ENCODE measurements at places on chromosomes 11 and 22.

DNA sequence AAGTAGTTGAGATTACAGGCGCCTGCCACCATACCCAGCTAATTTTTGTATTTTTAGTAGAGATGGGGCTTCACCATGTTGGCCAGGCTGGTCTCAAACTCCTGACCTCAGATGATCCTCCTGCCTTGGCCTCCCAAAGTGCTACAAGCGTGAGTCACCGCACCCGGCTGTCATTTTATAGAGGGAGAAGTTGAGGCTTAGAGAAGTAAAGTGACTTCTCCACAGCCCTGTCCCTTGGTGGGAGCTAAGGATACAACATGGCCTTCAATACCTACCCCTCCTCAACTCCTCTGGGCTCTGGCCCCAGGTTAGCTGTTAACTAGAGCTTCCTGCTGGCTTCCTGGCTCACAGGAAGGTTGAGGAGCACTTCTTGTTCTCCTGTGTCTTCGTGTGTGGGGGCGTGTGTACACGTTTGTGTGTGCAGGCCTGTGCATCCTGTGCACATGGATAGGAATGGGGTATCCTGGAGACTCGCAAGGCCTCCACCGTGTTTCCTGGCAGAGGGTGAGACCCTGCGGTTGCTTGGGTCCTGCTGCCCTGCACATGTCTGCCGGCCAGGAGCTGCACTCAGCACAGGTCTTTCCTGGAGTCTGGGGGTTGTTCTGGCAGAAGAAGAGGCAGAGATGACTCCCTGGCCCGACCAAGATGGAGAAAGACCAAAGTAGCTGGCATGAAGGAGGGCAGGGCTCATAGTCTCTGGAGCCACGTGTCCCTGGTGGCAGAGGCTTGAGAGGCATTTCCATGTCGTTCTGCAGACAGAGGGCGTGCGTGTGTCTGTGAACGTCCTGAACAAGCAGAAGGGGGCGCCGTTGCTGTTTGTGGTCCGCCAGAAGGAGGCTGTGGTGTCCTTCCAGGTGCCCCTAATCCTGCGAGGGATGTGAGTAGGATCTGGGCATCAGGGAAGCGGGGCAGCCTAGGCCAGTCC, 2.4 kb downstream of the SIDT2 start:
- peak; percentile 87 for DNase-seq

GRCh38 chr11:88680806-88681205, 343.3 kb upstream of the CTSC start:
- DNase-seq = no peak

- no peak for DNase-seq
Observed at GRCh38 chr11:86197448-86197847, 47.1 kb upstream of the EED start.

GRCh38 chr22:36465232-36466021, 16.0 kb downstream of the TXN2 start:
- no peak for DNase-seq
